Hypothalamus (tissue), 51 donors: ENCODE measurements at places on chromosomes 7 and 10.
A peak's percentile ranks its signal among the peaks of the same experiment; 100 is the strongest.

GRCh38 chr10:1230592-1231275 is 174.5 kb downstream of the WDR37 start:
- DNase-seq = no peak

DNA sequence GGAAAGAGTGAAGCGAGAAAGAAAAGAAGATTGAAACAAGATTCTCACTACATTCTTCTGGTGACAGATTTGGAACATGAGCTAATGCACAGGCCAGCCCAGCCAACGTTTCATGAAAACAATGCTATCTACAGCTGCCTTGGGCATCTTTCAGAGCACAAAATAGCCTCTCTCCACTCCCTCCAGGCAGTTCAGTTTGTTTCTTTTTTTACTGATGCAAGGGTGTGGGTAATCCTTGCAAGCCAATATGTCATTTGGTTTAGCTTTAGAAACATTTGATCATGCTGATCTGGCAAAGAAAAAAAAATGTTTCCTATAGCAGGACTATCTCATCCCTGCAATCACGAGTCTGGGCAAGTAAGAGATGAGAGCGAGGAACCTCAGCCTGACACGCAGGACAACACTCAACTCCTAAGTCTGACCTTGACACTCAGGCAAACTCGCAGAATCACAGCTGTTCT is 35.9 kb downstream of the SVIL start:
- DNase-seq = no peak

- DNase-seq = no peak
These were observed 16.7 kb upstream of the AZGP1 start for GRCh38 chr7:99992330-99993038.

DNA sequence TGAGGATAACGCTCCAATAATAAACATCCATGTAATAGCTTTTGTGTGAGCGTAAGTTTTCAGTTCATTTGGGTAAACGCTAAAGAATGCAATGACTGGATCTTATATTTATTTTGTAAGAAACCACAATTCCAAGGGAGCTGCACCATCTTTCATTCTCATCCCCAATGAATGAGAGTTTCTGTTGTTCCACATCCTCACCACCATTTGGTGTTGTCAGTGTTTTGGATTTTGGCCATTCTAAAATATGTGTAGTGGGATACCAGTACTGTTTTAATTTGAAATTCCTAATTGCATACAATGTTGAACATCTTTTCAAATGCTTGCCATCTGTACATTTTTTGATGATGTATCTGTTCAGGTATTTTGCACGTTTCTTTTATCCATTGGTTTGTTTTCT is 50.9 kb upstream of the SEMA3D start:
- no peak for DNase-seq

- DNase-seq = no peak
These were observed 1.4 kb downstream of the HYAL4 start for GRCh38 chr7:123846217-123846891.

DNA sequence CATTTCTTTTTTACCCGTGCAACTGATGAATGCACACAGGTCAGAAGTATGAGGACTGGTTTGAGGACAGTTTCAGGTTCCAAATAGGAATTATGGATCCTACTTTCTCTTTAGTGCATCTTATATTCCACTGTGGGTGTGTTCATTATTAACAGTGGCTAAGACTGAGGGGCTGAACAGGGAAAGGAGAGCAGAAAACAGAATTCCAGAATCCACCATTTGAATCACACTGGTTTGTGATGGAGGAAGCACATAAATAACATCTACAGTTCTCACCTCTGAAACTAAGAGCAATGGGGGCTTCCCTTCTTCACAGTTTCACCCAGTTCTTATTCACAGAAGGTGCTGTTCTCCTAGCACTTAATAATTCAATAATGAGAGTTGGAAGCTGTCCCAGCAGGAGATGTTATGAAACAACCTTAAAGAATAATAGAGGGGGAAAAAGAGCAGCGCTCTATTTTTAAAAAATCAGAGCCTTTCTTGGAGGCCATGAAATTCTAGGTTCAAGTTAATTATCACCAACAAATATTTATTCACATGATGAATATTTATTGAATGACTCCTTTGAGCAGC is 205.1 kb downstream of the CREB5 start:
- DNase-seq = no peak

GRCh38 chr10:45229823-45230222 is 85.6 kb downstream of the OR13A1 start:
- no peak for DNase-seq

DNA sequence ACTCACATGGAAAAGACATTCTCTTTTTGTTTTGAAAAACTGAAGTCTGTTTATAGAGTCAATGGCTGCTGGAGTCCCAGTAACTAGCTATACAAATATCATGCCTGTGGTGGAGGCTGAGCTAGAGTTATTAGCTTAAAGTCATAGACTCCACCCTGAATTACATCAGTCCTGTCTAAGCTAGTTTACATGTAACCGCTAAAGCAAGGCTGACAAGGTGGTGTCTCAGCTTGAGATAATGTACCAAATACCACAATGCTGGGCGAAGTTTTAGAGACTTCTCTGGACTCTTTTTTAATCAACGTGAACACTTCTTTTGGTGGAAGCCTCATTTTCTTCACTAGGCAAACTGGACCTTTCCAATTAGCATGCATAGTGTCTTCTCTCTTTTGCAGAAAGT is 219.4 kb downstream of the ANK3 start:
- no peak for DNase-seq

GRCh38 chr7:23713285-23714149 is 3.5 kb downstream of the STK31 start:
- no peak for DNase-seq

DNA sequence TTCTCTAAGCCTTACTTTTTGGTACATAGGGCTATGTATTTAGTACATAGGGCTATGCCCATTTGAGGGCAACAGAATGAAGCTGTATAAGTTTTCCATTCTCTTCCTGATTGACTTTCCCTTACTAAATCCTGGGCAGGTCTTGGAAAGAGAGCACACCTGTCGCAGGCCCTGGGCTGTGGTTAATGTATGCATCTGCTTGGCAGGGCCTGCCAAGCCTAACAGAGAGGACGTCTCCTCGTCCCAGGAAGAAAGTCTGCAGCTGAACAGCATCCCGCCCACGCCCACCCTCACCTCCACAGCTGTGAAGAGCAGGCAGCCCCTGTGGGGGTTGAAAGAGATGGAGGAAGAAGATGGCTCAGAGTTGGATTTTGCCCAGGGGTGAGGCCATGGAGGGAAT is 8.9 kb upstream of the PVRIG start:
- DNase-seq = no peak

DNA sequence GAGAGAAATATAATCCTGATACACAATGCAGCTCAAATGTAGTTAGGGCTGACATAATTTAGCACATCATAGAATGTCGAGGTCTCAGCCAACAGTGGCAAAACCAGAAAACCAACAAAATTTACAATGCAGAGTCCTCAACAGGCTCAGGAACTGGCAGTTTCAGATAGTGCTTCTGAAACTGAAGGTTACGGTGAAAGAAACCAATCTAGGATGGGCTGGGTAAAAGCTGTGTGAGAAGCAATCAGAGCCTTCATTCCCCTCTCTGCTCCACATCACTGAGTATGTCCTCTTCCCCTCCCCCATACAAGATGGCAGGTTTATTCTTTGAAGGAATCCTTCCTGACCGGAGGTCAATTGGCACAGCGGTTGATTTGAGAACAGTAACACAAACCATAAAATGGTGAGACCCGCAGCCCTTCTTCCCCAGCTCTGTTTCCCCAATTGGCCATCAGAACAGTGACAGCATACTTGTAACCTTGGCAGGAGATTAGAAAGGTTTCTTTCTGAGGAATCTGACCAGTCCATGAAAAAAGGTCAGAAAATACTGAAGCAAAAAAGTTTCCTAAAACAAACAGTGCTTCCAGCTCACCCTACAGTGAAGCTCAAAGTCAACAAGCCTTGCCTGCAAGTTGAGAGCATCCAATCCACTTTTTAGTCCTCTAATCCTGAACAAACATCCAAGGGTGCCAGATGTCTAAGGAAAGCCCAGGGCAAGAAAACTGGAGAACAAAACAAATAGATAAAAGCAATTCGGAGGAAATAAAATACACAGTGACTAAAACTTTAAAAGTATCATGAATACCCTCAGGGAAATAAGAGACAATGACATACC is 53.9 kb upstream of the IL6 start:
- DNase-seq = no peak

GRCh38 chr7:158362912-158363905 is 224.4 kb downstream of the PTPRN2 start:
- no peak for DNase-seq

- no peak for DNase-seq
These were observed 233.0 kb upstream of the MKLN1 start for GRCh38 chr7:131094685-131095084.

DNA sequence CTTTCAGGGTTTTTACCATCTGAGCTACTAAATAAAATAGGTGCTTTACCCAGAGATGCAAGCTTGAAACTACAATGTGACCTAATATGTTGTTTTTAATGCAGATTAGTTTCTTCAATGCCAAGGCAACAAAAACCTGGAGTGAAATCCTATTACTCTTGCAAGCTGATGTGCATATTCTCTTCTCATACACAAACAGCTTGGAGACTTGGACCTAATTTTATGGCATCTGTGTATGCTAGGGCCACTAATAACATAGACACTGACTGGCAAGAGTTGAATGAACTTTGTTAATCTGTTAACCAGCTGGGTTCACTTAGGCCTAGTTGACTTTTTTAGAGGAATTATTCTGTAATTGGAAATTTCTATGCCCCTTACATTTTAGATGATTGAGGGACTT is 23.4 kb upstream of the SMIM30 start:
- no peak for DNase-seq

- no peak for DNase-seq
These were observed 1264.1 kb upstream of the AUTS2 start for GRCh38 chr7:68334216-68334615.

DNA sequence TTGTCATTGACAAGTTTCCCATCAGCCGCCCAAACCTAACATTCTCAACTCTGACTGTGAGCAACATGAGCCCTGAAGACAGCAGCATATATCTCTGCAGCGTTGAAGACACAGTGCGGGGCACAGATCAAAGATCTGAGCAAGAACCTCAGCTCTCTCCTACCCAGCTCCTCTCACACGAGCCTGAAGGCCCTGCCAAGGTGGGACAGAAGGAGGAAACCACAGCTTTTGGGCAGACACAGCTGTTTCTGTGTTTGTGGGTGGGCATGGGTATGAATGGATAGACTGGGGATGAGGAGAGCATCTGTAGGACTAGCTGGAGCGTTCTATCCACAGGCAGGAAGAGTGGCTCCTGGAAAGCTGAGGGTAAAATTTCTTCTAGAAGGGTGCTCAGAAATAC is 8.5 kb upstream of the PRSS1 start:
- no peak for DNase-seq

GRCh38 chr10:1134156-1134555 is 78.0 kb downstream of the WDR37 start:
- no peak for DNase-seq

GRCh38 chr7:69283421-69283820 is 314.9 kb upstream of the AUTS2 start:
- DNase-seq = peak; percentile 16

- DNase-seq = no peak
These were observed 28.1 kb downstream of the SLIT1 start for GRCh38 chr10:97157578-97158095.

GRCh38 chr7:35588647-35589046 is 106.3 kb downstream of the HERPUD2 start:
- no peak for DNase-seq

- DNase-seq = no peak
These were observed 29.0 kb upstream of the MPP7 start for GRCh38 chr10:28331841-28332240.

- no peak for DNase-seq
These were observed 147.1 kb downstream of the RGS10 start for GRCh38 chr10:119395280-119396007.

- no peak for DNase-seq
These were observed 17.2 kb downstream of the AKAP9 start for GRCh38 chr7:91957823-91958222.

DNA sequence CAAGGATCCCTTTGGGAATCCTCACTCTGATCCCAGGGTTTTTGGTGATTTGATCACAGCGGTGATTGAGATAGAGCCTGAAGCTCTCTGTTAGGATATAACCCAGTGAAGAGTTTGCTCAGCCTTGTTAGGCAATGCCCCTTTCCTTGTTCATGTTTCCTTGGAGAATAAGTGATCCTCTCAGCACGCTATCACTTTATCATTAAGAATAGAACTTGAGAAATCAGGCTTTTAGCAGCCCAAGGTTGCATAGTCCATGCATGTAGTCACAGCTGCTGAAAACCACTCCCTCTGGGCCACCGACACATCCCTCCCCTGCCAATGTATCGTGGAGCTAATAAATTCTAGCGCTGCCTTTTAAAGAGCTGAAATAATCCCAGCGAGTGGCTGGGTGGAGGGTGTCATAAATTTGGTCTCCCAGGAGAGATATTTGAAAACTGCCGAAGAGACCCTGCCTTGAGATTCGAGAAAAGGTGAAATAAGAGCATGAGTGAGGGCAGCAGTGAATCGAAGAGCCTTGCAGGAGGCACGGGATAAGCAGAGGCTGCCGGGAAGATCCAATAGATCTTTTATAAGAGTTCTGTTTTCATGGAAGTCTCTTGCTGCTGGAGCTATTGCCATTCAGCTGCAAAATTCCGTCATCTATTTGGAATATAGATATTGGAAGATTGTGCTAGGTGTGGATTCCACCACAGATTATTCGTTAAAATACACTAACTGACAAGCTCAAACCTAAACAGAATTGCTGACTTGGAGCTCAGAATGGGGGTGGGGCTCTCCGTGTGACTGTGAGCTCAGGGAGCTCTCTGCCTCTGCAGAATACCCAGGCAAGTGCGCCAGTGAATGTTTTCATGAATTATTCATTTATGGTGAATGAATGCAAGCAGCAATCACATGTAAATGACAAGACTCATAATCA is 249.8 kb downstream of the TRIL start:
- DNase-seq = peak; percentile 65

GRCh38 chr7:101676956-101677355 is 47.9 kb upstream of the MYL10 start:
- DNase-seq = no peak

DNA sequence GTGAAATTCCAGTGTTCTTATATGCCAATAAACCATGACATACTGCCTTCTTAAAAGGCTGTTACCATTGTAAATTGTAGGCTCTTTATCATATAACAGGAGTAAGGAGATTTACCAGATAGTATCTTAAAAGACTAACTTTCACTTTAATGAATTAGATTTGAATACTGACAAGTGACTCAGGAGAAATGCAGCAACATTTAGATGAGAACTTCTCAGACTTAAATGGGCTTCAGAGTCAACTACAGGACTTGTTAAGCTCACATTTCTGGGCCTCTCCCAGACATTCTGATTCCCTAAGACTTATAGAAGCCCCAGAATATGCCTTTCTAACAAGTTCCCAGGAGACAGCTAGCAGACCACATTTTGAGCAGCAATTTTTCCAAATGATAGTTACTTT is 466.3 kb downstream of the ARL4A start:
- DNase-seq = no peak

GRCh38 chr7:155227004-155227787 is 70.5 kb upstream of the INSIG1 start:
- no peak for DNase-seq

GRCh38 chr7:75986147-75986781 is 8.1 kb downstream of the TMEM120A start:
- no peak for DNase-seq

GRCh38 chr10:52757773-52758172 is 14.8 kb downstream of the MBL2 start:
- no peak for DNase-seq
